ENCODE measurements at places on chromosomes 13 and 19. TPM values are rescaled to one million over a fixed set of nuclear protein-coding genes. Genes with fewer than 3 reads are reported as not detected.

DNA sequence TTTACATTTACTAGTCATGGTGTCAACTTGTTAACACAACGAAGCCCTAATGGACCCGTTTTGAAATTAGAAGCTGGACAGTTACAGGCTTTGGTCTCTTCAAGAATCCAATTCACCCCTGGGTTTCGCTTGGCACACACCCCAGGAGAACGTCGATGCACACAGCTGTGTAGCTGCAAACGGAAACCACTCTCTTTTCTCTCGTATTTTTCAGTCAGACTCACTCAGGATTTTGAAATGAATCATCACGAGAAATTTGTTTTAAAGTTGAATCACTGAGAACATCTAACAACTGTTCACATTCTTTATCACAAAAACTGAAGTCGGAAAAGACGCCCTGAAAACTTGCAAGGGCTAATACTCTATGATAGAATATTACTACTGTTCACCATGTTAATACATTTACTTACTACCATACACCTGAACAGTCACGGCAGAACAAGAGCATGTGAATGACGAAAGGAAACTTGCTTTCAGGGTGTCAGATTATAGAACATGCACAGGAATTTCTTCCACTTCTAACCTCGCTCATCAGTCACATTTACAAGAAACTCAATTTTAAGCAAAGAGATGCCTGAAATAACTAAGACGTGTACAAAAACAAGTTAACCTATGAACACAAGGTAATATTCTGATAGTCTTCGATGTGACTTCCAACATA, 4.7 kb downstream of the PNMA8A start:
- no peak for DNase-seq

GRCh38 chr19:4531562-4532165, 3.4 kb downstream of the PLIN5 start:
- no peak for DNase-seq

GRCh38 chr13:57787058-57787791, 155.7 kb downstream of the PCDH17 start:
- no peak for DNase-seq

DNA sequence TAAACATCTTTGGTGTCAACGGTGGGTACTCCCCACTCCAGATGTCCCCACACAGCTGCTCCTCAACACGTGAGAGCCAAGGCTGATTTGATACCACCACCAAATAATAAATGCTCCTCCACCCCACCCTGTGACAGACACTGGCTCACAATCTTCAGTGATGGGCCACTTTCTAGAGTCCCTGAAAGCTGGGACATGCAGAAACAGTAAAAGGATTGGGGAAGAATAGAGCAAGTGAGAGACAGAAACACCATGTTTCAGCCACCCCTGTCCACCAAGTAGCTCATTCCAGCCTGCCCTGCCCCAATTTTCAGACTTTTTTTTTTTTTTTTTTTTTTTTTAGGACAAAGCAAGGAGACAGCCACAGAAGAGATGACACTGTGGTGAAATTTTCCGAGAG, 1.6 kb downstream of the SLC46A3 start:
- no peak for DNase-seq

- peak; percentile 65 for DNase-seq
These were observed at the start of gene CCDC169 for GRCh38 chr13:36297366-36298338. CCDC169 (minus strand) TSS chr13:36297814; CDS start chr13:36297719, 95 bp downstream.

DNA sequence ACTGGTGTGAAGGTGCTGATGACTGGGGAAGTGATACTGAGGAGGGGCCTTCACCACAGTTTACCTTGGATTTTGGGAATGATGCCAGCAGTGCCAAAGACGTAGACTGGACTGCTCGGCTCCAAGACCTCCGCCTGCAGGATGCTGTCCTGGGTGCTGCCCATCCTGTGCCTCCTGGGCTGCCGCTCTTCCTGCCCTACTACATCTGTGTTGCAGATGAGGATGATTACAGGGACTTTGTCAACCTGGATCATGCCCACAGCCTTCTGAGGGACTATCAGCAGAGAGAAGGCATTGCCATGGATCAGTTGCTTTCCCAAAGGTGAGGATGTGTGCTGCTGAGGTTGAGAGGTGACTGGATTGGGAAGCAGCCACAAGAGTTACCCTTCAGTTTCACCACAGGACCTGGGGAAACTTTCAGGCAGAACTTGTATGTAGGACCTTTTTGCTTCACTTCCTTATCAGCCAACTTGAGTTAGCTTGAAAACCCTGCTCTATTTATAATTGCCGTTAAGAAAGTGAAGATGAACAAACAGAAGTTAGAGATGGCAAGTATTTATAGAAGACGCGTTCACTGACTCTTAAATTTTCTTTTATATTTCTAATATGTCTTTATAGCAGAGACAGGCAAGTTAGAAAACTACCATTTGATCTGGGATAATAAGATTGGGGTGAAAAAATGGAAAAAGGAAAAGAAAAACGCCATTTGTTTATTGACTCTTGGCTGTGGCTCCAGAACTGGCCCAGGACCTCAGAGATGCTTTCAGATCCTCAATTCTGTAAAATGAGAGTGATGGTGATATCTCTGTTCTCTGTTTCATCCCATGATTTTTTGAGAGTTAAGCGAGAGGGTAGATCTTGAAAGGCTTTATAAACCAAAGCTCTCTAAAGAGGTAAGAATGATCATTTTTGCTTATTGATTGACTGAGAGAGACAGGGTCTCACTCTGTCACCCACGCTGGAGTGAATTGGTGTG, 5.3 kb downstream of the PDCD2L start:
- DNase-seq, result no peak

The FGF21 gene
- not detected for polyA plus RNA-seq

The ZNF471 gene
- 20.1 TPM for polyA plus RNA-seq

The KIR3DL1 gene
- polyA plus RNA-seq, result not detected

The HRC gene
- 29.2 TPM for polyA plus RNA-seq

DNA sequence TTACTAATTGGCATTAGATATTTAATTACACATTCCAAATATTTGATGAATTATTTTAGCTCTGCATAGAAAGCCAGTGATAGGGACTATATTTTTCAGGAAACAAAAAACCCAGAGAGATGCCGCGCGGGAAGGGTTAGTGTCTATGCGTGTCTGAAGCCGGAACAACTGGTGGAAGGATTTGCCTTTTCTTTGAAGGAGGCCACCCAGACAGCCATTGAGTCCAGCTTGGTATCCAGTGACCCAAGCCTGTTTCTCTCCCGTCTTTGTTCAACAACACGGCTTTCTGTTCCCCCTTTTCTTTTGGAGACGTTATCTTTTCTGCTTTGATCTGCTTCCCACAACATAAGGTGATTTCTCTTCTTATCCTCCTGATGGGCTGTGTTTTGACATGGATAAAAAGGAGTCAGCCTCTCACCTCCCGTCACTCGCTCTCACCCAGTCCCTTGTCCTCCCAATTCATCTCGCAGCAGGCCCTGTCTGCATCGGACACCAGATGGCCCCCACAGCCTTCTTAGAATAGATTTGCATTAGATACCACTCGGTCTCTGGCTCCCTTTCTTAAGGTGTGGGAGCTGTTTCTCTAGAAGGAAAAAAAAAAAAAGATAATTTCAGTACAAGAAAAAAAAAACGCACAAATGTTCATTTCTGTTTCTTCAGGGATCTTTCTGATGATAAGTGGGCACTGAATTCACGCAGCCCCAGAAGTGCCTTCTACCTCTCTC, 361.8 kb downstream of the ZNF536 start:
- DNase-seq, result no peak

DNA sequence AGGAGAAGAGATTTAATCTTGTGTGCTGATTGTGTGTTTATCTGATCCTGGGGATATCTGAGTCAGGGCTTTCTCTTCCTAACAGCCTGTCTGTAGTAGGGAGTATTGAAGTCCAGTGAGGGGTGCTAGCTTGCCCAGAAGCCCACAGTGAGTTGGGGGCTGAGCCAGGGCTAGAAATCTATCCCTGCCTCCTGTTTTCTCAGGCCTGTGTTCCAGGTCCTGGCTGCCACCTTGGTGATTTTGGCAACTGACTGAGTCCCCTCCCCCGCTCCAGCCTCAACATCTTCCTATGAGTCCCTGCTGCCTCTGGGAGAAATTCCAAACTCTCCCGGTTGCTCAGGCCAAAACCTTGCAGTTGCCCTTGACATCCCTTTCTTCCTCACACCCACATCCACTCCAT, 7.7 kb upstream of the NOVA2 start:
- DNase-seq, result no peak

The CBLC gene
- 5.6 TPM for polyA plus RNA-seq

- DNase-seq, result no peak
These were observed 327.8 kb downstream of the SUCLA2 start for GRCh38 chr13:47673009-47673850.

- peak; percentile 29 for DNase-seq
These were observed 653 bp downstream of the TMTC4 start for GRCh38 chr13:100673713-100674571.

DNA sequence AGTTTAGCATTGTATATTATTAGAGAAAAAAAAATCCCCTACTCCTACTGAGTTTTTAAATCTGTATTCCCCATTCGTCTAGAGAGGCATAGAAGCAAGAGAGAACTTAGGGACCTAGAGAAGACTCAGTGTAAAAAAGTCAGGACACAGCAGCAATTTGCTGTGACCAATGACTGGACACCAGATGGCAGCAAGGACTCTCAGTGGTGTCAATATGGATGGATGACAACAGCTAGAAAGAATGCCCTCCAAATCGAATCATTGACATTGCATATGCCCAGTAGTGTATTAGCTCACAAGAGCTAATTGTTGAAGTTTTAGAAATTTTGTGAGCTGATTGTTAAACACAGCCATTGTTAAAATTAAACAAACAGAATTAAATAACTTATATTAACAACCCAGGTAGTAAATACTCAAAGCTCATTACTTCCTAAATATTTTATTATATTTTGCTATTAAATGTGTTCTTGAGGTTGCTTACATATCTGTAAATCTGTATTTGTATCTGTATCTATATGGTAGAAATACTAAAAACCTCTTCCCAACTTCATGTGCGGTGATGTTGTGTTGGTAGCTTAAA, 43.9 kb downstream of the SIAH3 start:
- DNase-seq, result no peak

- DNase-seq, result no peak
These were observed 83.5 kb upstream of the FNDC3A start for GRCh38 chr13:48892053-48892687.

The CYP4F2 gene
- polyA plus RNA-seq, result not detected

DNA sequence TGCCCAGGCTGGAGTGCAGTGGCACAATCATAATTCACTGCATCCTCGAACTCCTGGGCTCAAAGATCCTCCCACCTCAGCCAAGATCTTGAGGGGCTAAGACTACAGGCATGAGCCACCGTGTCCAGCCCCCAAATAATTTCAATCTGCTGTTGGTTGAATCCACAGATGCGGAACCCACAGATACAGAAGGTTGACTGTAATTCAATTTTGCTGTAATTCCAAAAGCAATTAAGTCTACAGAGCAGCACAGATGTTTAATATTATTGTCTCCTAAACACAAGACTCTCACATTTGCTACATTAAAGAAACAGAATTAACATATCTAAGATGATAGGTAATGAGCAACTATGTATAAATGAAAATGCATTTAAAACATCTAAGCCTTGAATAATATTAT, 75.6 kb downstream of the MIPEP start:
- no peak for DNase-seq

DNA sequence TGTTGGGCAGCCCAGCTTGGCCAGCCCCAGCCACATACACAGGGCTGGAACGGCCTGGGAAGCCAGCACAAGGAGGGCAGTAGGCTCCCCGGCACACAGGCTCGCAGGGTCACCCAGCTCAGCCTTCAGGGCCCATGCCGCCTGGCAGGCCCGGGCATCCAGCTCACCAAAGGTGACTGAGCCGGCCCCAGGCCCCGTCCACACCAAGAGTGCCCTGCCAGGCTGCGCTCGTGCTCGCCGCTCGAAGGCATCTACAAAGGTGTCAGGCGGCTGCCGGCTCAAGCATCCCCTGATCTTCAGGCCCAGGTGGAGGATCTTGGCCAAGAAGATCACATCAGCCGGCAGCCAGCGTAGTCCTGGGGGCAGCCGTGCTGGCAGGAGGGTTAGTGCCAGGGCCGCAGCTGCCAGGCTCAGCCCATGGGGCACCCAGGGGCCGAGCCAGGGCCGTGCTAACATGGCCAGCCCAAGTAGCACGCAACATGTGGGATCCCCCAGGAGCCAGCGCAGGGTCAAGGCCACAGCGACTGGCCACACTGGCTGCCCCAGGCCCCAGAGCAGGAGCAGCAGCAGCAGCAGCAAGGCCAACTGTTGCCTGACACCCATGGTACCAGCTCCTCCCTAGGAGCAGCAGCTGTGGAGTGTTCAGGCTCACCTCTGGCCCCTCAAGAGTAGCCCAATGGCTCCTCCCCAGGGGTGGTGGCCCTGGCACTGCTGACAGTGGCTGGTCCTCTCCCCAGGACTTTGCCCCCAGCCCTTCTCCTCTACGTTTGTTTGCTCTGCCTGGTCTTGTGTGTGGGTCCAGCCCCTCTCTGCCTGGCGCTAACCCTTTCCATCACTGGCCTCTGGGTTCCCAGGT, at the start of gene SLC27A5:
Gene SLC27A5 (minus strand): TSS at position 640 of the 856 bp plus-strand sequence. CDS start 37 bp downstream, at position 603.
- no peak for DNase-seq

GRCh38 chr13:34883396-34883795, 58.7 kb upstream of the NBEA start:
- DNase-seq, result no peak

DNA sequence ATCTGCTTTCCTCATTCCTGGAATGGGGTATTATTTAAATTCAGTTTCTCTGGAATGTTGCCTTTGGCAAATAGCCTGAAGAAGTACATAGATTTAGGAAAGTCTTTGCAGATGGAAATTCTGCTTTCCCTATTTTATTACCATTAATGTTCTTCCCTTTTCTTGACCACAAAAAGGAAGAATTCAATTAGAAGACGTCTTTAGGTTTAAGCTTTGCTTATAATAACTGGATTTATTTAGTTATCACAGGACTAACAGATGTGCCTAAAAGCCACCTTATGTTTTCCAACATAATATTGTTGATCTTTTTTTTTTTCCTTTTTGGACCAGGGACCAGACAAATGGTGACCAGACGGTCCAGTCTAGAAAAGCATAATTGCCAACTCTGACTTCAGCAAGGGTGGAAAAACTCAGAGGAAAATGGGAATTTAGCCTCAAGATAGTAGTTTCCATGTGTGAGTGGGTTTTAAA, 210.1 kb upstream of the SPRY2 start:
- DNase-seq, result no peak

- peak; percentile 72 for DNase-seq
These were observed 18.7 kb downstream of the CACNG7 start for GRCh38 chr19:53927739-53928138.

DNA sequence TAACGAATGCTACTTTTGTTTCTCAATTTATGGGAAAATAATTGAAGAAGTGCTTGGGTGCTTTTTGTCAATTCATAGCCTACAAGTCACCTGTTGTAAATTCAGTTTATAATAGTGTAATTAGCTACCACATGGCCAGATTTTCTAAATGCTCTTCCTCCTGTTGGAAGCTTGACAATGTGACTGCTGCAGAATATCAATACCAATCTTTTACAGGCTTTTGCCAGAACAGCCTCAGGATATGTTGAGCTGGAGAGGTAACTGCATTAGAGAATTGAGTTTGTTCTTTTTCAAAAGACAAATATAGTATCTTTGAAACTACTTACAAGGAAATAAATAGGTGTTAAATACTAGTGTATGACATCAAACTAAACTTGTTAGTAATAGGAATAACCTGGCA, 277.8 kb downstream of the POU4F1 start:
- DNase-seq, result no peak

DNA sequence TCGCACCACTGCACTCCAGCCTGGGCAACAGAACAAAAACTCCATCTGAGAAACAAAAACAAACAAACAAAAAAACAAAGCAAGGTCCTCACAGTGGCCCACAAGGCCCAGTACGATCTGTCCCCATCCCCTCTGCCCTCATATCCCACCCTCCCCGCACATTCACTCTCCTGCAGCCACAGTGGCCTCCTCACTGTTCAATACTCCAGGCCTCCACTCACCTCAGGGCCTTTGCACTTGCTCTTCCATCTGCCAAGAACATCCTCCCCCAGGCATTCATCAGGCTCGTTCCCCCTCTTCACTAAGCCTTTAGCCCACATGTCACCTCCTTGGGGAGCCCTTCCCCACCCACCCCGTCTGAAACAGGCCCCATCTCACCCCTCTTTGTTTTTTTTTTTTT, 4.6 kb downstream of the TMEM143 start:
- no peak for DNase-seq
